Hepatocyte (in vitro differentiated cells): ENCODE measurements at places on chromosomes 13 and 19. TPM values are rescaled to one million over a fixed set of nuclear protein-coding genes. Genes with fewer than 3 reads are reported as not detected.

The ATXN8OS gene
- not detected in 2 replicates for polyA plus RNA-seq

The ZNF234 gene
- polyA plus RNA-seq, result 4.1 and 6.7 TPM in 2 replicates

- peak; percentile 57 for DNase-seq
Observed at GRCh38 chr19:45999653-46000121, 4.4 kb downstream of the CCDC61 start.

The FLT1 gene
- 30.2 and 30.4 TPM in 2 replicates for polyA plus RNA-seq

- DNase-seq, result peak; percentile 5
Observed at GRCh38 chr19:13960863-13961784, 8.8 kb downstream of the DCAF15 start.

The PROZ gene
- polyA plus RNA-seq, result 4.7 and 8.0 TPM in 2 replicates

The ZNF524 gene
- 18.5 and 19.5 TPM in 2 replicates for polyA plus RNA-seq

- DNase-seq, result no peak
Observed at GRCh38 chr19:15137777-15138176, 30.6 kb downstream of the SYDE1 start.

DNA sequence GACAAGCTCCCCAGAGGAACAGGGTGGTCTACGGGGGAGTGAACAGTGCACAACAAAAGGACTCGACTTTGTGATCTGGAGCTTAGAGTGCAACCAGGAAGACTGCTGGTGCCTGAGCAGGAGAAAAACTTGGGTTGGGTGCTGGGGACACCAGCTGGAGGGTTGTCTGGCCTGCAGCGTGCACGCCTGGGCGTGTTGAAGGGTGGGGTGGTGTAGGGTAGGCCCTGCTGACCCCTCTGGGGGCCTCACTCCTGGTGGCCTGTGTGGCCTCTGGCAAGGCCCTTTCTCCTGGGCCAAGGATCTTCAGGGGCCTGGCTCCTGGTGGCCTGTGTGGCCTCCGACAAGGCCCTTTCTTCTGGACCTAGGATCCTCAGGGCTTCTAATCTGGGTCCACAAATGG, 4.7 kb upstream of the RSPH6A start:
- DNase-seq, result no peak

The THAP8 gene
- polyA plus RNA-seq, result 23.1 and 24.1 TPM in 2 replicates

GRCh38 chr13:98313922-98314292, 136.8 kb upstream of the RNF113B start:
- no peak for DNase-seq

GRCh38 chr13:77986713-77987112, 68.1 kb upstream of the EDNRB start:
- DNase-seq, result no peak

- no peak for DNase-seq
Observed at GRCh38 chr19:1742989-1743696, 10.2 kb upstream of the ONECUT3 start.

GRCh38 chr19:55486971-55487923, 989 bp upstream of the SSC5D start:
- peak; percentile 84 for DNase-seq

The LAIR1 gene
- polyA plus RNA-seq, result 1.8 and 2.2 TPM in 2 replicates

The PINLYP gene
- polyA plus RNA-seq, result 4.5 and 4.6 TPM in 2 replicates
